ENCODE measurements at places on chromosomes 6 and 20.

DNA sequence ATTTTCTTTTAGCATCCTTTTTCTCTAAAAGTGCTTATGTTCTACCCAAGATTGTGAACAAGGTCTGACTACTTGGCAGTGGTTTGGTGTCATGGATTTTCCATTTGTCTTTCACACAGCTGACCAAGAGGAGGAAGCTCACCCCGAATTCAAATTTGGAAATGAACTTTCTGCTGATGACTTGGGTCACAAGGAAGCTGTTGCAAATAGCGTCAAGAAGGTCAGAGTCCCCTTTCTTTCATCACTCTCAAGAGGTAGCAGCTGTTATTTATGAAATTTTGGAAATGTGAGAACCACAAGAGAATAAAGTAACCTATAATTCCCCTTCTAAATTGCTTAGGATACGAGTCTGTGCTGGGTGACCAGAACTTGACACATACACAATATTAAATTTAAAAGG lies 113.0 kb upstream of the LAMP5 start:
- no peak for DNase-seq

GRCh38 chr20:44445742-44446710 lies 29.6 kb upstream of the TTPAL start:
- no peak for DNase-seq

DNA sequence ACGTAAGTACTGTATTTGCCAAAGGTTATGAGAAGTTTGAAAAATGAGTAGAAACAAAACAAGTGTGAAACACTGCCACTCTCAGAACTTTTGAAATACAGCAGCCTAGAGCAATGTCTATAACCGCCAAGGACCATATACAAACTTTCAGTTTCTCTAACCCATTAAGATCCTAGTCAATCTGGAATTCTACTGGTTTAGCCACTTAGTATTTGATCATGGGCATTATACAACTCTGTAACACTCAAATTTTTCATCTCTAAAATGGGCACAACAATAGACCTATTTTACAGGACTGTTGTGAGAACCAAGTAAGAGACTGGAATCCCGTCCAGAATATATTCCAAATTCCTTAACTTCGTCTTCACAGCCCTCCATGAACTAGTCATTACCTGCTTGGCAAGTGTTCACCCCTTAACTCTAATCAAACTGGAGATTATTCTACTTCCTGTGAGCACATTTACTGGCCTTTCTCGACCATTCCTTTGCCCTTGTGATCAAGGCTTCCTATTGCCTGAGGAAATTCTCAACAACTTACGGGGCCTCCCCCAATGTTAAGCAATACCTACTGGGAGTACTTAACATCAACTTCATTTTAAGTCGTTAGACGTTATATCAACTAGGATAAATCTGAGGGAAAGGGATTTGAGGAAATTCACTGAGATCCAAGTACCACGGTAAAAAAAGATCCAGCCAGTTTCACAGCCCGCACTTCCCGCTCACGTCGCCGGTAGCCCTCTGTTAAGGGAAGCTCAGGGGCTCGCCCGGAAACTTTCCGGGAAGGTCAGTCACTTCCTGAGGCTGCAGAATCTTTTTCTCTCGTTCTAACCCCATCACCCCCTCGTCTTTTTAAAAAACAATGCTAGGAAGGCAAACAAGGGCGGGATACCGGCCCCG lies 1.1 kb downstream of the EIF2S2 start:
- peak; percentile 51 for DNase-seq

DNA sequence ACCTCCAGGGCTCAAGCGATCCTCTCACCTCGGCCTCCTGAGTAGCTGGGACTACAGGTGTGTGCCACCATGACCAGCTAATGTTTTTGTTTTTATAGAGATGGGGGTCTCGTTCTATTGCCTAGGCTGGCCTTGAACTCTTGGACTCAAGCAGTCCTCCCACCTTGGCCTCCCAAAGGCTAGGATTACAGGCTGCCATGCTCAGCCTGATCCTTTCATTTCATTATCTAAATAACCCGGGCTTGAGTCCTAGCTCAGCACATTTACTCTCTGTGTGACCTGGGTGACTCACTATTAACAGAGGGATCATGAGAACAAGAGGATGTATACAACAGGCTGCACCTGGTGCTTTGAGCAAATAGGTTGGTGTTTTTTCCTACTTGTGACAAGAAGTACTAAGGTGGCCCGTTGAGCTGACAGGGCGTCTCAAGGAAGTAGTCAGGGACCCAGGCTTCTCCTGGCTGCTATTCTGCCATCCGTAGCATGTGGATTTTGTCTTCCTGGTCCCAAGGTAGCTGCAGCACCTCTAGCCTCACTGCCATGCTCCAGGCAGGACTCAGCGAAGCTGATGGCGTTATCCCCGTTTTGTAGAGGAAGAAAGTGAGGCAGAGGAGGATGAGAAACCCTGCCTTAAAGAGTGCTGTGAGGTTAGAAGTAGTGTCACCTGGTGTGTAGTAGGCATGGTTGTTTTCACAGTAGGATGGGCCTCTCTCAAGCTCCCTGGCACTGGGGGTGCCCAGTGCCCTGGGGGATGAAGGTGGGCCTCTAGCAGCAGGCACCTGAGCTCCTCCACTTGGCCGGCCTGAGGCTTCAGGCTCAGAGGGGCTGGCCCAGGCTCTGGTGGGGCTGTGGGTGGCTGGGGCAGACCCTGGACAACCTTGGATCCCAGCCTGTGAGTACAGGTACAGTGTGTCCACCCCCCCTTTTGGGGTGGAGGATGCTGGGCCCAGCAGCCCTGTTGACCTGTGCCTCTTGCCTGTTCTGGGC lies 62.4 kb downstream of the ADNP start:
- no peak for DNase-seq

GRCh38 chr20:56554869-56555268 lies 21.8 kb downstream of the FAM209B start:
- no peak for DNase-seq

DNA sequence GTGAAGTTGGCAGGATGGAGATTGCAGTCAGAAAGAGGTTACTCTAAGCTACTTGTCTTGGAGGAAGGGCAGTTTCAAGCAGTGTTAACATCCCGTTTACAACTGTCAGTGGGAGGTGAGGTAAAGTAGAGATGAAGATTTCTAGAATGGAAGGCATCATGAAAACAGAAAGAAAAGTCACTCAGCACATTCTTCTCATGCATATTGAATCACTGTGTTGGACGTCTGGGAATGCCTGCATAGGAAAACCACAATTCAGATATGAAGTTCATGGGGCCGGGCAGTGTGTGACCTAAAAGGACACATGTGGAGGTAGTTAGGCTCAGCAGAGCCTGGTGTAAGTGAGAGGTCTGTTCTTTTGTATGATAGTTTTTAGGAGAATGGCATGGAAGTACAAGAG lies 73.5 kb upstream of the LAMP5 start:
- DNase-seq, result no peak

DNA sequence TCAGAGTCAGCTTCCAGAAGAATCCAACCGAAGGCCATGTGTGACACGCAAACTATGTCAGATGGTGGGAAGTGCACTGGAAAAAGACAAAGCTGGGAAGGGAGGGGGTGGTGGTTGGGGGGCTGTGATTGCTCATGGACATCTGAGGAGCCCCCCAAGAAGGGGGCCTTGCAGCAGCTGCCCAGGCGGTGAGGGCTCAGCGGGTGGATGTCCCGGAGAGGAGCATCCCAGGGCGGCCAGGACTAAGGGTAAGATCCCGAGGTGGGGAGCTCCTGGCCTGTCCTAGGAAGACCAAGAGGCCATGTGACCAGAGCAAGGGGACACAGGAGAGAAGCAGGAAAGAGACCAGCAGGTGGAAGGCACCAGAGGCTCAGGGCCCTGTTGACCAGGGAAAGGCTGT lies 299.5 kb downstream of the PREX1 start:
- no peak for DNase-seq

DNA sequence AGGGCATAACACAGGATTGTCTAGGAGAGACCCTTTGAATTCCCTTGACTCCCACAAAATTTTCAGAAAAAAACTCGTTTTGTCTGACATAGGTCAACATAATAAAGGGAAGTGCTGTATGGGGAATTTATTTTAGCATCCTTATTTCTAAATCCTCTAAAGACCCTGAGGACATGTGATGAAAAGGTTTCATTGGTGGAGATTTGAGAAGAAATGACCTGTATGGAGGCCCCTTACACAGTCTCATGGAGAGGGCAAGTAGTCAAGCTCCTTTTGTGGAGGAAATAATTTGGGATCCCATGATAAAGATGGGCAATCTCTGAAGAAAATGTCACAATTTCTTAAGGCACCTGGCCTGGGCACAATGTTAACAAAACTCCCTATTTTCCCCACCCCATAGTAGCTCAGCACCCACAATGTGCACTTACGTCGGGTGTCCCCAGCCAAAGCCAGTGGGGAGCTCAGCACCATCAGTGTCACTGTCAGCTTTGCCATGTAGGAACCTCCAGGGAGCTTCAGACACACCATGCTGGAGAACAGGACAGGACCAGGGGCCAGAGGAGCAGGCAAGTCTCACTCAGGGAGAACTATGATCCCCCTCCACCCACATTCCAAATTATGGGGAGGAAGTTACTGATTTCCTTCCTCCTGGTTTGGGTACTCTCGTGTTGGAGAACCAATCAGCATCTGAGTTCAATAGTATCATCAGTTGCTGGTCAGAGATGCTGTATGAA lies at the start of gene HLA-DRB5:
Gene HLA-DRB5, minus strand, starts transcription at position 591 of the 734 bp plus-strand sequence. Its CDS starts 63 bp downstream, at position 528.
- peak; percentile 2 for DNase-seq

DNA sequence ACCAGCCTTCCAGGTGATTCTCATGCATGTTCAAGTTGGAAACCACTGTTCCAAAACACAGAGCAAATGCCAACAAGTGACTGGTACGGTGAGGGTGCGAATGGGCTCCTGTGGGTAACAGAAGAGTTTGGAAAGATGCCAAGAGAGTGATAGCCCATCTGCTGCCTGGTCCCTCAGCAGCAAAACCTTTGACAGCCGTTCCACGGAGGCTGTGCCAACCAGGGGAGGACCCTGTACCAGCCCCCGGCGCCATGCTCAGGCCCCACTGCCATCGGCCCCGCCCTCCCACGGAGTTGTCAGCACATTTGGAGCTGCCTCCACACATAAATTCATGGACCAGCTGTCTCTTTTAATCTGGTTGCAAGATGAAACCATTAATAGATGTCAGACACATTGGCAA lies 4.4 kb upstream of the PTPRT start:
- no peak for DNase-seq

Measured in T-helper 2 cell (primary cell).